ENCODE measurements at places on chromosomes 11 and 22.

DNA sequence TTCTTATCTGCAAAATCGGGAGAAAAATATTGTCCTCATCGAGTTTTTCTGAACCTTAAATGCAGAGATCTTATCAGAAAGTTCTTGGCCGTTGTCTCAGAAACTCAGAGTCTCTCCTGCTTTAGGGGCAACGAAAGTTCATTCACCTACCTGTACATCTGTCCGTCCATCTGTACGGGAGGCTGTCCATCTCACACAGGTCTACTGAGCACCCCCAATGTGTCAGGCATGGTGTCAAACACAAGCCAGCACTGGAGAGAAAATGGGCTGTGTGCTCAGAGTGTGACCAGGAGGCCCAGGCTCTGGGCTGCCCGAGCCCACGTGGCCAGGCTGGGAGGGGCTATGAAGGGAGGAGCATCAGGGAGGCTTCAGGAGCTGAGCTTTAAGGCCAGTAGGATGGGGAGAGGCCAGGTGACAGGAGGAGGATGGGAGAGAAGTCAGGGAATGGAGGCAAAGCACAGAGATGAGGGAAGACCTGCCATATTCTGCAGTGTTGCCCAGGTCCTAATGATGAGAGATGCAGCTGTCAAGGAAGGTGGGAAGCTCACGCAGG is 62.4 kb upstream of the MYEOV start:
- no peak for DNase-seq

DNA sequence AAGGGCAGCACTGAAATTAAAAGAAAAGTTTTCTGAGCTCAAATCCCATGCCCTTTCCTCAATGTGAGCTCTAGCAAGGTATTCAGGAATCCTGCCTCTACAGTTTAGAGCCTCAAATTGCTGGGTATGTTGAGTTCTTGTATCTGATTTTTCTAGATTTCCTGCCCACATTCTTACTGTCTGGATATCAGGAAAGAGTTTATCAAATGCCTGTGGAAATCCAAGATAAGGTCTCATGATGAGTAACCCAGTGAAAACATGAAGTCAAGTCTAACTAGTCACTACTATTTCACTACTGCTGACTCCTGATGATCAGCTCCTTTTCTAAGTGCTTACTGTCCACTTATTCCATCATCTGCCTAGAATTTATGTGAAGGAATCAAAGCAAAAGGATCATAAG is 29.8 kb downstream of the LIMK2 start:
- DNase-seq: no peak

GRCh38 chr11:115912484-115912945 is 408.3 kb upstream of the CADM1 start:
- DNase-seq: no peak

- DNase-seq: no peak
These were observed 4.7 kb upstream of the ARHGAP42 start for GRCh38 chr11:100682247-100682969.

GRCh38 chr11:108198833-108199232 is 23.6 kb downstream of the NPAT start:
- DNase-seq: no peak

- no peak for DNase-seq
These were observed 6.4 kb upstream of the HTATIP2 start for GRCh38 chr11:20357150-20357549.

DNA sequence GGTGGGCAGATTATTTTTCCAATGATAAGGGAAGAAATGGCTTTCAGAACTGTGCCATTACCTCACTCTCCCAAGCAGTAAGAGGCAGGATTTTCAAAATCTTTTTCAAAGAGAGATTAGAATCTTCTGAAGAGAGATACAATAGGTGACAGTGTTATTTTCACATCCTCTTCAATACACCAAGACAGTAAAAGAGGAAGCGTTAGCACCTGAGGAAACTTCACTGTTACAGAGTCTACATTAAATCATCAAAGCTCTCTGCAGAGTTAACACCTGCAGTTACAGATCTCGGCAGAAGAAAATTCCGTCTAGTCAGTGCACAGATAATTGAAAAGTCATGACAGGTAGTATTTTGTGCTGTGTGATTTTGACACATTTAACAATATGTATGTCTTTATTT is 144.9 kb downstream of the PGR start:
- no peak for DNase-seq

GRCh38 chr11:35735903-35736302 is 73.3 kb downstream of the TRIM44 start:
- no peak for DNase-seq

GRCh38 chr11:19646921-19647320 is 65.7 kb upstream of the NAV2 start:
- no peak for DNase-seq

- no peak for DNase-seq
These were observed 71.2 kb downstream of the FLI1 start for GRCh38 chr11:128765104-128765503.
